ENCODE measurements at places on chromosomes 13 and 19.

- peak; percentile 78 for DNase-seq
Measured at GRCh38 chr19:13082192-13083007, 20.3 kb downstream of the LYL1 start.

GRCh38 chr19:1754636-1755466 lies 1.5 kb downstream of the ONECUT3 start:
- no peak for DNase-seq

DNA sequence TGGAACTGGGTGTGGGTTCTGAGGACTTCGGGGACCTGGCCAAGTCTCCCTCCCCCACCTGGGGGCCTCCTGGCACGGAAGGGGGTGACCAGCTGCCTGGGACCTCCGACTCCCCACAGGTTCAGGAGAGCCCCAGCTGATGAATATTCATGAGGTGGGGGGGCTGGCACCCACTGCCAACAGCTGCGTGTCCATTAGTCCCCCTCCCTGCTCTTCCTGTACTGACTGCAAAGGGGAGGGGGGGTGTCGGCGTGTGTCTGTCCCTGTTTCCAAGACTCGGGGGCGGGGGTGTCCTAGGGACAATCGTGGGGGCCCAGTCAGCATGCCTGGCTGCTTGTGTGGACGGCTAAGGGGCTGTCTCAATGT lies 10.6 kb upstream of the NFIX start:
- no peak for DNase-seq

- no peak for DNase-seq
Measured at GRCh38 chr13:49977992-49978391, 18.9 kb upstream of the TRIM13 start.

DNA sequence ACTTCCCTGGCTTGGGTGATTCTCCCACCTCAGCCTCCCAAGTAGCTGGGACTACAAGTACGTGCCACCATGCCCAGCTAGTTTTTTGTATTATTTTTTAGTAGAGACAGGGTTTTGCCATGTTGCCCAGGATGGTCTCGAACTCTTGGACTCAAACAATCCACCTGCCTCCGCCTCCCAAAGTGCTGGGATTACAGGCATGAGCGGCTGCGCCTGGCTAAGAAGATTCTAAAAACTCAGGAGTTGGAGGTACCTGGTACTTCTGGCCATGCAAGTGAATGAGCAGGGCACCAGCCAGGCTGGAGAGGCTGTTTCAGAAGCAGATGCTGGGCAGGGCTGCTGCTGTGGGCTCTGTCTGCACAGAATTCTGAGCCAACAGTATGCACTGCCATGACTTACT lies 6.1 kb downstream of the MZF1 start:
- DNase-seq: no peak

DNA sequence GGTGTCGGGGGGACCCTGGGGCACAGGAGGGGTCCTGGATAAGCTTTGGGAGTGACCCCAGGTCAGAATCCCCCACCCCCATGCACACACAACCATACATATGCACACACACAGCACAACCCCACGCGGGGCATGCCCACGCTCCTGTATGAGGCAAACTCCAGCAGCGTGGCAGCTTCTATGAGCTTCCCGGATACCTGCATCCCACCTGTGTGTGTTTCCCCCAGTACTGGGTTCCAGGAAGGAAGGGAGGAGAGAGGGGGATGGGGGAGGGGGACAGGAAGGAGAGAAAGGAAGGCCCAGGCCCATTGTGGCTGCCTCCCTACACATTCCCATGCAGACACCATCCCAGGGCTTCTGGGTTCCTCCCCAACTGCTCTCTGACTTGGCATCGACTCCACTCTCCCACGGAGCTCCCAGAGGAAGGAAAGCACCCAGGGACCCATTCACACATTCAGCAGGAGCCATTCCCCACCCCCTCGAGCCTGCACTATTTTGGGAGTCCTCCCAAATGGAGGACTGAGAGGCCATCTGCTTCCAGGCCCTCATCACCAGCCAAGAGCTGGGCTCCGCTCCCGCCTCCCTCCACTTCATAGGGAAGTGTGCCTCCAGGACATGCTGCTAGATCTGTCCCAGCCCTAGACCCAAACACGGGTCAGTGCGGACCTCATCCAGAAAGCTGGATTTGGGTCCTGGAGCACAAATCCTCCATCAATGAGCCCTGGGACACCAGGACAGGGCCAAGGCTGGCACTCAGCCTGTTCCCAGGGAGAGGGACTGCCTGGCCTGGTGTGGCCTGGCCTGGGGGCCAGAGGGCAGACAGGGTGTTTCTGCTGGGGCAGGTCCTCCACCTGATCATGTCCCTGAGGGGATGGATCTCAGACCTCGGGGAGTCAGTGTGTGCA lies 13.2 kb downstream of the PRR36 start:
- no peak for DNase-seq

- DNase-seq: peak; percentile 34
Measured at GRCh38 chr13:21336609-21337349, 122.3 kb downstream of the ZDHHC20 start.

- peak; percentile 45 for DNase-seq
Measured at GRCh38 chr19:28468701-28469459, 744.1 kb downstream of the UQCRFS1 start.

GRCh38 chr19:55015126-55015525 lies 22.9 kb downstream of the GP6 start:
- no peak for DNase-seq

DNA sequence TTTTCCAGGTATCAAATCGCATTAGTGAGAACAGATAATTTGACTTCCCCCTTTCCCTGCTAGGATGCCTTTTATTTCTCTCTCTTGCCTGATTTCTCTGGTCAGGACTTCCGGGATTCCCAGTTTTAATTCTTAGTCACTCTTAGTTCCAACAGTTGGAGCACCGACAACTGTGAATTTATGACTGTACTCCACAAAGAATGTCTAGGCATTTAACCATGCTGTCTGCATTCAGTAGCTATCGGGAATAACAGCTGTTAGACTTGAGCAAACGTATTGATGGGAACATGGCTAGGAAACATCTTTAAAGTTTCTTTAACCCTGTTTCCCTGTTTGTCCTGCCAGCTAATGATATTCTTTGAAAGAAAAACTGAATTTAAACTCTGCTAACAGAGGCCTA lies 14.1 kb upstream of the SPACA7 start:
- no peak for DNase-seq

DNA sequence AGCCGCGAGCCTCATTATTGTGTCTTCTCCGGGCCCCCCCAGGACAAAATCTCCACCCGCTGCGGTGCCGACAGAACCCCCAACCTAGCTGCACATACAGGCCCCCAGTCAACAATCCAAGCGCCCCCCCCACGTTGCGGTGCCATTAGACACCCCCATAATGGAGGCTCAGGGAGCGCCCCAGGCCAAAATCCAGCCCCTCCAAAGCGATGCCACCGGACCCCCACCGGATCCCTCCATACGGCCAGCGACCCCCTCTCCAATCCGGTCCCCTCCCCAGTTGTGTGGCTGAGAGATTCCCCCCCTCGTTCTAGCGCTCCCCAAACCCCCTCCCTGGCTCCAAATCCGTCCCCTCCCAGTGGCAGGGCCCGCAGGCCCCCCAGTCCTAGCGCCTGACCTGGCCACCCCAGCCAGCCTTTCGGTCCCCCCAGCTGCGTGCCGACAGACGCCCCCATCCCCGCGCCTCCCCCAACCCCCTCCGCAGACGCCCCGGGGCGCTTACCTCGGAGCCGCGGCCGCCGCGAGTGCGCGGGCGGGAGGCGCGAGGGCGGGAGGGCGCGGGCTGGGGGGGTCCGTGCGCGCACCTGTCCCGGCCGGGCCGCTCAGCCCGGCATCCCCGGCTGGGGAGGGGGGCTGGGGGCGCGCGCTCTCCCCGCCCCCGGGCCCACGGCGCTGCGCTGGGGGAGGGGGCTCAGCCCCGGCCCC lies 21.6 kb upstream of the SEMA6B start:
- DNase-seq: no peak

DNA sequence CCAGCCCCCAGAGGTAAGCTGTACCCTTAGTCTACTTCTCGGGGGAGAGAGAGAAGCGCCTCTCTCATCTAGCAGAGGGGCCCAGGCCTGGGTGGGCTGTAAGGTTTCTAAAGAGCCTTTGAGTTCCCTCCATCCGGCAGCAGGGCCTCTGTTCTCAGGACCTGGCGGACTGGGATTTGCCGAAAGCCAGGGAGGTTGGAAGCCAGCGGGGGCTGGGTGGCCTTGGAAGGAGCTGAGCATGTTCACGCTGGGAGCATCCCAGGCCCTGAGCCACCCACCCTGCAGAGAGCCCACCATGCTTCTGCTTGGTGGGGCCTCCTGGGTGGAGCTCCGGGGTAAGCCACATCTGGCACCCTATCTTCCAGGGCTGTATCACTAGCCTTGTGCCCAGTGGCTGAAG lies 7.8 kb downstream of the SLC7A10 start:
- DNase-seq: no peak

DNA sequence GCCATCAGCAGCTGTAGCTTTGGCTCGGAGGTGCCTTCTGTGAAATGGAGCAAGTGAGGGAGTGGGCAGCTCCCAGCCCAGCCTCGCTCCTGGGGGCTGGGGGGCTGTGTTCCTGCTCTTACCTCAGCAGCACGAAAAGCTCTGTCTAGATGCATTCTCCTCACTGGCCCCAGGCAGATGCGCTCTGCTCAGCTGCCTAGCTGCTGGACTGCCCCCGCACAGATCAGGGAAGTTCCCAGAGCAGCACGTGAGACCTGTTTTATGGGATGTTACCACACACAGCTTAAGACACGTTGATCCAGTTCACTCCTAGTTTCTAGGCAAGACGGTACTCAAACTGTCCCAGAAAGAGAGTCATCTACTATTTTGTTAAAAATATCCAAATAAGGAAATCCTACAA lies 13.6 kb downstream of the LCP1 start:
- DNase-seq: no peak

DNA sequence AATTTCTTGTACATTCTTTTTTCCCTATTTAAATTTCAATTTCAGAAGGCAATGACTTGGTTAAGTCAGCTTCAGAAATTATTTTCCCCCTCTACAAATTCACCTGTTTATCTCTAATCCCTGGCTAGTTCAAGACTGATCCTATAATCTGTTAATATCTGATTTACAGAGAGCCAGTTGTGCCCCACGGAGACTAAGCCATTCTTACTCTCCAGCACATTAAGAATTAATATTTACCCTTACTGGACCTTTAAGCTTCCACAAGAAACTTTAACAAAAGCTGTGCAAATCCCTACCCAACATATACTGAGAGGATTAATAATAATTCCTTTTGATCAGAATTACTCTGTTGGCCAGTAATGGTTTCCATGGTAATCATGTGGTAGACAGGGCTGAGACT lies 786.2 kb downstream of the PCDH9 start:
- DNase-seq: no peak

DNA sequence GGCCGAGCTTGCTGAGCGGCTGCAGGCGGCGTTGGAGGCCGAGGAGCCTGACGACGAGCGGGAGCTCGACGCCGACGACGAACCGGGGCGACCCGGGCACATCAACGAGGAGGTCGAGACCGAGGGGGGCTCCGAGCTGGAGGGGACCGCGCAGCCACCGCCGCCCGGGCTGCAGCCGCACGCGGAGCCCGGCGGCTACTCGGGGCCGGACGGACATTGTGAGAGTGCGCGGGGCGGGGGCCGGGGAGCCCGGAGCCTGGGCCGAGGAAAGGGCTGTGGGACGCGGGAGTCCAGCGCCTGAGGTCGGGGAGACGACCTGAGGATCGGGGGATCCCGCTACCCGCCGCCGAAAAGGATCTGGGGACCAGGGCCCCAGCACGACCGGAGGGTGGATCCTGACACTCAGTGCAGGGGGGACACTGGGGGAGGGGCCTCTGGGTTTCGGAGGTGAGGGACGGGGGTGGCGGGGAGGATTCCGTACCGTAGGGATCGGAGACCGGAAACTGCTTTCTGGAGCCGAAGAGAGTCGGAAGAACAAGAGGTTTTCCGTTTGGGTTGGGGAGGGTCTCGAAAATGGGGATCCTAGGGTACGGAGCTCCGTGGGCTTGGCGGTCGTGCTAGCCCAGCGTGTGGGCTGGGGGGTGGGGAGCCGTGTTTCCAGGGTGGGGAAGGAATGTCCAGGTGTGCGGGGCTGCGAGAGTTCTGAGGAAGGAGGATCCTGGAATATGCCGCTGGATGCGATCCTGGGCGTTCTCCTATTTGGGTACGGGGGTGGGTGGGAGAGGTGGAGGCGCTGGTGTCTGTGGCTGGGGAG lies 616 bp downstream of the HNRNPUL1 start:
- no peak for DNase-seq

DNA sequence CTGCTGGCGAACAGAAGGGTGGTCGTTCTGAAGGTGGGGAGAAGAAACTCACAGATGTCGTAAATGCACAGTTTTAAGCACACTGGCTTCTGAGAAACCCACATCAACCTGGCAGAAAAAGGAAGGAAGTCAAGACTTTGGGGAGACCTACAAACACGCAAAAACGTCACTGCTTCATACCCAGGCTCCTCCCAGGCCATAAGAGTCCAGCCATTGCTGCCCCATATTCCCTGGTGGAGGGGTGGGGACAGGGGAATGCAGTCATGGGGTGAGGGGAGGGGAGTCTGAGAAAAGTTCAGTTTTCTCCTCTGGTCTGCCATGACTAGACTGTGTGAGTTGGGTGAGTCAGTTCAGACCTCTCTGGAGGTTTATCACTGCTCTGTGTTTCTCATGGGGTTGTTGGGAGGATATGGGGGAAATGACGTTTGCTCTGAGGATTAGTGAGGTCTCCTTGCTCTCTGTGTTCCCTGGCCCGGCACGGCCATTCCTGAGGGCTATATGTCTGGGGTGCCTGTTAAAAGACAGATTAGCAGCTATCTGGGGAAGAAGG lies 139.0 kb downstream of the FLT1 start:
- no peak for DNase-seq
